ENCODE measurements at places on chromosomes 4 and X.

GRCh38 chrX:131279197-131279596 is 9.9 kb downstream of the IGSF1 start:
- no peak for DNase-seq

GRCh38 chr4:155666344-155667221 is at the start of gene GUCY1A1:
GUCY1A1 (plus strand) TSS chr4:155666848; CDS start chr4:155696868, 30,020 bp downstream.
- DNase-seq = no peak

GRCh38 chr4:153394945-153395344 is 50.5 kb downstream of the MND1 start:
- no peak for DNase-seq

DNA sequence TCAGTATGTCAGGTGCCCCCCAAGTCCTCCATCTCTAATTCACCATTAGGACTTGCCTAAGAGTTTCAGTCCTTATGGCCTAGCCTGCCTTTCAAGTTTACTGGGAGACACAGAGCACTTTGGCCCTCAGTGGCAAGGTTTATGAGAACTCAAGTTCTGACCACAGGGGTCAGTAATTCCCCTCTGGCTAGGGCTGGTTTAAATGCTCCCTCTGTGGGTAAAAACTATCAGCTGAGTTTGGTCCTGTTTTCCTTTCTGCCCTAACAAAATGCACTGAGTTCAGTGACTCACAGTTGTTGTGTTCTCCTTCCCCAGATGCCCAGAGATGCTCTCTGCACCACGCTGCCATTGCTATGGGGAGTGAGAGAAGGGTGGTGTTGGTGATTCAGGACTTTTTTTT is 163.2 kb downstream of the RELL1 start:
- DNase-seq = no peak

DNA sequence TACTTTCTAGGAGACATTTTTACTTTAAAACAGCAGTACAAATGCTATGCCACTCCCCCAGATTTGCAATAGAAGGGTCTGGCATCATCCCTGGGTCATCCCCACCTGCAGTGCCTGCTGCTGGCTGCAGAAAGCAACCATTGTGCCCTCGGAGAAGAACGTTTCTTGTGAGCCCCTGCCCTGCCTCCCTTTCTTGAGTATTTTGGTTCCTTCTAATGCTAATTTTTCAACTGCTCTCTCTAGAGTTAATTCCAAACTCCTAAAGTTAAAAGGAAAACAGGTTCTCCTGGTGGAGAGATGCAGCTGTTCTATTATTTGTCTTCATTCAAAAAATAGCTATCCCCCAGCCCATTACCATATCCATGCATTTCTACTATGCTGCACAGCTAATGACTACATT is 107.1 kb downstream of the IDS start:
- no peak for DNase-seq

- no peak for DNase-seq
Measured at GRCh38 chr4:33052241-33052640, 2332.1 kb downstream of the PCDH7 start.

GRCh38 chr4:53705151-53705764 is 114.0 kb upstream of the LNX1 start:
- DNase-seq = no peak

GRCh38 chr4:27934871-27935270 is 1074.2 kb downstream of the STIM2 start:
- no peak for DNase-seq

DNA sequence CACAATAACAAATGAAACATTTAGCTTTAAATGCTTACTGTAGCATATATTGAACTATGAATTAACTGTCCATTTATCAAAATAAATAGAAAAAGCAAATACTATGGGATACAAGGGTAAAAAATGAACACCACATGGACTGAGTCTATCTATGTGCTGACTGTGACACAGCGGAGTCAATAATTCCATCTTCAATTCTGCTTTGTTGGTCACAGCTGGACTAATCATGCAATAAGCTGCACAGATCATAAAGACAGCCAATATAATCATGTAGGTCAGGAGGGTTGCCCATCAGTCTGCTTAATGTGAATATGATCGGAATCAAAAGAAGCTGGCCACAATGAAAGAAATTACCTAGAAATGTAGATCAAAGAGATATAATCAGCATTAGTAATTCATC is 95.7 kb upstream of the FAM47A start:
- DNase-seq = no peak

DNA sequence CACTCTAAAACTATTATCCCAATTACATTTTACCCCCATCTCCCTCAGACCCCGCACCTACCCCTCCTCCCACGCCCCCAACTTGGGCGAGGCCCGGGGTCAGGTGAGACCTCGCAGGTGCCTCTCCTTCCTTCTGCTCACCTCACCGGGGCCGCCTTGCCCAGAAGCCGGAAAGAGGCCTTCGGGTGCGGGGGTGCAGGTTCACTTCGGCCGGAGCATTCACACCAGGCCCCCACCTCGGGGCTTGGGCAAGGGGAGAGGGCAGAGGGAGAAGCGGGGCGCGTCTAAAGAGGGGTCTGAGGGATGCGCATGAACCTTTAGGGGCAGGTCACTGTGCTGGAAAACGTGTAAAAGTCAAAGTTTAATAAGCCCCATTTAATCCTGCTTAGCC is 427 bp downstream of the ZNF182 start:
- DNase-seq = no peak

DNA sequence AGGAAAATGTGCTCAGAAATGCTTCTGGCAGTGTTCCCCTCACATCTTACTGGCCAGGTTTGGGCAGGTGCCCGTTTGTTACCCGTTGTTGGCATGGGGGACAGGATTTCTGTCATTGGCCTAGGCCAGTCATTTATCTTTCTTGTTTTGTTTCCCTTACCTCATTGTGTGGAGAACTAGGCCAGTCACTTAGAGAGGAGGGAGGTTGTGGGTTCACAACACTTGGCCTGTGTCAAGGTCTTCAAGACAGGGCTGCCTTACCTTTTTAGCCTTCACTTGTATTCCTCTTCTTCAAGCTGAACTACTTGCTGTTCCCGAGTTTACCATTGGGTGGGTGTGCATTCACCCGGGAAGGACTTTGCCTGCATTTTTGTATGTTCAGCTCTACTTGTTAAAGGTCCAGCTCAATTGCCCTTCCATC is 17.7 kb downstream of the SNX25 start:
- DNase-seq = no peak

GRCh38 chr4:17468619-17469221 is 43.2 kb downstream of the QDPR start:
- DNase-seq = peak; percentile 20

DNA sequence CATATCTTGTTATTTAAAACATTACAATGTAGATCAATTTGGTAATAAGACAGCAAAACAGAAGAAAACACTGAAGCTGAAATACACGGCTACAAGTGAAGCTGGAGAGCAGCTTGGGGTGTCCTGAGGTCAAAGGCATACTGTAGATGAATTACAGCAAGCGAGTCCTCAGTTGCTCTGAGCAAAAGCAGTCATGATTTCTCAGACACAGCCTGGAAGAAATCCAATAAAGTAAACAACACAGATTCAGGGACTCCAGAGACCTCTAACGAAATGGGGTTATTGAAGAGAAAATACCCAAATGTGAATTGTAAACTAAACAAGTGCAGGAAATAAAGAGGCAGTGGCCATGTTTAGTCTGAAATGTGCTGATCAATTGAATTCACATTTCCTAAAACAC is 324.4 kb downstream of the CAMK2D start:
- DNase-seq = no peak

DNA sequence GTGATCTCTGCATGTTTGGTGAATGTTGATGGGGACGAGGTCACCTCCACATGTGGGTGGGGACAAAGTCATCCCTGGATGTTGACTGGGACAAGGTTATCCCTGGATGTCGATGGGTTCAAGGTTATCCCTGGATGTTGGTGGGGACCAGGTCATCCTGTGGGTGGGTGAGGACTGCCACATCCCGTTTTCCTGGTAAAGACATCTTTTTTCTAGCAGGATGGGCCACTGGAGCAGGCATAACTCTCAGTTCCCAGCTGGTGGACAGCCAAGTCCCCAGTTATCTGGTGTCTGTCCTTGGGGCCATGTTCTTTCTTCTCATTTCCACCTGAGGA is 28.3 kb upstream of the PLCXD1 start:
- no peak for DNase-seq

DNA sequence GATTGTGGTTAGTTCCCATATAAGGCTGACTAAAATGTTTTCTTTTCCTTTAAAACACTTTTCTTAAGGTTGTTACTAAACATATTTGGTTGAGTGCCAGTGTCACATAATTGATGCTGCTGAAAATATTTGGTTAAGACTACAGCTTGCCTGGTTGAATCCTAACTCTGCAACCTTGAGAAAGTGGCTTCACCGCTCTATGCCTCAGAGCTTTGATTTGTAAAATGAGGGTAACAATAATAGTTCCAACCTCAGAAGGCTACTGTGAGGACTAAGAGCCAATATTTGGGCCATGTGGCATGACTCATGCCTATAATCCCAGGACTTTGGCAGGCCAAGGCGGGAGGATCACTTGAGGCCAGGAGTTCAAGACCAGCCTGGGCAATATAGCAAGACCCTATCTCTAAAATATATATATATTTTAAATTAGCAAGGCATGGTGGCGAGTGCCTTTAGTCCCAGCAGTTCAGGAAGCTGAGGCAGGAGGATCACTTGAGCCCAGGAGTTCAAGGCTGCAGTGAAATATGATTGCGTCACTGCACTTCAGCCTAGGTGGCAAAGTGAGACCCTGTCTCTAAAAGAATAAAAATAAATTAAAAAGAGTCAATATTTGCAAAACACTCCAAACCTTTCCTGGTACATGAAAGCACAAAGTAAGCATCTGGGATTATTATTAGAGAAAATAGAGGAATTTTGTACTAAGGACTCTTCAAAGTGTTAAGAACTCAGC is 7.1 kb upstream of the NEIL3 start:
- DNase-seq = no peak

DNA sequence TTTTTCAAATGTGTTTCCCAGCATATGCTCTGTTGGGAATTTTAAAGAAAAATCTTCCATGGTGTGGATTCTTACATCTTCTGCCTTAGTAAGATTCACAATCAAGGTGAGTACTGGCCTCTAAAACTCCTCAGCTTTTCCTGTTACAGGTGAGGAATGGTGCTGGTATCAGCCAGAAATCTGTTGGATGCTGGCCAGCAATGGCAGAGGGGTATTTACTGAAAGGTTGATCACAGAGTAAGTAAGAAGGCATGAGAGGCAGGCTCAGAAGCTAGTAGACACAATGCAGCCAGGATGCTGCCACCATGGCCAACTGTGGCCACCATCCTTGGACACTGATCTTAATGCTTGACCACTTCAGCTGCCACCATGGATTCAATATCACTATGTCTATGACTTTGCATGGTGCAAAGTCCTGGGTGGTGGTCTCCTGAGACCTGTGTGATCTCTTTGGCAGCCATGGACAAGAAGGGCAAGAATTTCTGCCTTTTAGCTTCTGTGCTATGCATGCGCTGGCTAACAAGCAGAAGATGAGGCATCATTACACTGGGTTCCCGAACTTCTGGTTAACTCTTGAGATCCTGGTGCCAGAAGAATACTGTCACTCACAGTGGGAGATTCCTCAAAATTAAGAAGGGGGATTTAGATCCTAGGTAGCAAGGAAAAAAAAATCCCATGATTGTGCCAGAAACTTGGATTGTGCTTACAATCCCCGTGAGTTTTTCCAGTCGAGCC is 60.2 kb downstream of the CHRNA9 start:
- DNase-seq = no peak

- DNase-seq = no peak
Measured at GRCh38 chr4:39716356-39716755, 18.4 kb downstream of the UBE2K start.

GRCh38 chr4:104492183-104492771 is 2.4 kb downstream of the CXXC4 start:
- DNase-seq = no peak

DNA sequence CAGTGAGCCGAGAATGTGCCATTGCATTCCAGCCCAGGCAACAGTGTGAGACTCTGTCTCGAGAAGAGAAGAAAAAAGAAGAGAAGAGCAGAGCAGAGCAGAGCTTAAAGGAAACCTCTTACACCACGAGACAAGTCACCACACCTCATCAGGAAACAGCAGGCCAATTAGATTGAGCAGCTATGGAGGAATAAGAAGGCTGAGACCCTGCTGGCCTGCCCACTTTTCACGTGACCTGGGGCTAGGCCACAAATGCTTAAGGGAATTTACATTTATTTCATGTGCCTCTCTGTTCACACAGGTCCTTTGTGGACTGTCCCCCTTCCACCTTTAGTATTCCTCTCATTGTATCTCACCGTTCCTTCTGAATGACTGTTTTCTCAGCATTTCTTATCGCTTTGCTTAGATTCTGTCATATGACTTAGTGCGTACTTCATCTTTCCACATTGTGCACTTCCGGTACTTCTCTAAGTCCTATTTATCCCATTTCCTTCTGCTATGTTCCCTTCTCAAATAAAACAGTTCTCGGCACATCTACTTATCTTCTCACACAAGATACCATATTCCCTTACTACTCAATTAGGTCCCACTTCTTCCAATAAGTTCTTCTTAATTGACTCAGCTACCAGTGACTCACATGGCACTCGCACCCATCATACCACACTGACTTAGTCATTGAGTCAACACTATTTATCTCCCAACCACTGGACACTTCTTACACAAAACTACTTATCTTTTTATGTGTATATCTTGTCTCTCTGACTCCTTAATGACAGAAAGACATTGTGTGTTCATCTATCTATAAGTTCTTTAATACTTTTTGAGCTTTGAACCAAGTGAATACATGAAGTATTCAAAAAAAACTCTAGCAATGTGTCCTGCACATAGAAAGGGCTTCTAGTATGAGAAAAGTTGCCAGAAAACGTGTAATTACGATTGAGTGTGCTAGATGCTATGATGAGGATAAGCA is 11.0 kb downstream of the CUL4B start:
- peak; percentile 89 for DNase-seq

GRCh38 chrX:143121477-143121876 is 95.7 kb downstream of the SPANXN4 start:
- DNase-seq = no peak

DNA sequence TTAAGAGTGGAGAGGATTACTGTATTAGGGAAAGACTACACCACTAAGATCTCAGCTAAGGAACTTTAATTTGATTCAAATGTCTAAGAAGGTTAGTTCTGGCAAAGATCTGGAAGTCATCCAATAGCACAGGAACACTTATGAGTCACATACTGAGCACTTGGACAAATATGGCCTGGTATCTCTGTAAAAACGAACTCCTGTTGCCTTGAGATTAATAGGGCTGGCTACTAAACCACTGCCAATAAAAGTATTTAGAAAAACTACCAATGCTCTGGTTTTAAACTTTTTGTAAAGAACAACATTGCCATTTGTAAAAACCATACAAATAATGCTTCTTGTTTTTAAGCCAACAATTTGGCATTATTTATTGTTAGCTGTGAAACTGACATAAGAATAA is 70.5 kb downstream of the SEC24D start:
- DNase-seq = peak; percentile 89

DNA sequence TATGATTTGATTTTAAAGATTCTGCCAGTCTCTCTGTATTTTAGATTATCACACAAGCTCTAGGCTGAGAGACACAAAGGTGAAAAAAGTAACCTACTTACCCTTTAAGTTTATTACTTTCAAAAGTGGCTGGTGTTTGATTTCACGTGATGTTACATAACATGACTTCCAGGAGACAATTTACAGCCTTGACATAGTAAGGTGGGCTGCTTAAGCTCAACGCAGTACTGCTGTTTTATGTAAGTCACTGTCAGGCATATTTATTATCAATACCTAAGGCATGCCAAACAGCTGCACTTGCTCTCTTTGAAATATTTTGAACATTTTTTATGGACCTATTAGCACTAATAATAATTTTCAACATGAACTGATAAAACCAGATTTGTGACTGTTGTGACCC is 451.5 kb upstream of the FAM241A start:
- no peak for DNase-seq

All from brain microvascular endothelial cell (primary cell).